ENCODE measurements at places on chromosomes 12 and 14. TPM values are rescaled to one million over a fixed set of nuclear protein-coding genes. Genes with fewer than 3 reads are reported as not detected.

DNA sequence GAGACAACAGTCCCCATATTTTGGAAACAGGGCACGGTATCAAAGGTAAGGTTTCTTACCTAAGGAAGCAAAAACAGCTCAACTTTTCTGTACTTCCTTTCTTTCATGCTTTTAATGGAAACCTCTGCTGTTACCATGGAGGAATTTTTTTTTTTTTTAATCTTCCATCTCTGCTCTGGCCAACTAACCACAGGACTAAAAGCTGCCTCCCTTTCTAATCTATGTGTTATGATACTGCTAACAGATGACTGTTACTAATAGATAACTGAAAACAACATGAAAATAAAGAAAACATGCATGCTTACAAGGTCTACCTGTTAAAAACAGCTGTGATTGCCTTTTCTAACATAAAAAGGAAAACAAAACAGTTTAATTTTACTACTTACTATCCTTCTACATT lies 168.4 kb downstream of the SOX5 start:
- DNase-seq: no peak

- no peak for DNase-seq
Measured at GRCh38 chr14:50928002-50928635, 16.2 kb downstream of the PYGL start.

PTPRO gene
- 0.22 TPM for total RNA-seq

DNA sequence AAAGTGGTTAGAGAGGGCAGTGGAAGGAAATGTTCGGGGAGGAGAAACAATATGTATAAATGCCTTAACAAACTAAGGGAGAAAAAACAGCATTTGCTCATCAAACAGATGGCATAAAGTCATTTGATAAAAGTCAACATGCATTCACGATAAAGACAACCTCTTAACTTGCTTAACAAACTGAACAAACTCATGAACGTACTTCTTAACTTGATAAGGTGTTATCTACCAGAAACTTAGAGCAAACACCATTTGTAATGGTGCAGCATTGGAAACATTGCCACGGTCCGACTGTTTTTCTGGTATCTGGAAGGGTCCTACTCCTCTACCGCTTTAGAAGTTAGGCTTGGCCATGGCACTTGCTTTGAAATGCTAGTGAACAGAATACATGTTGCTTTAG lies 4.2 kb upstream of the RPS6KL1 start:
- no peak for DNase-seq

POTEM gene
- total RNA-seq: not detected

DNA sequence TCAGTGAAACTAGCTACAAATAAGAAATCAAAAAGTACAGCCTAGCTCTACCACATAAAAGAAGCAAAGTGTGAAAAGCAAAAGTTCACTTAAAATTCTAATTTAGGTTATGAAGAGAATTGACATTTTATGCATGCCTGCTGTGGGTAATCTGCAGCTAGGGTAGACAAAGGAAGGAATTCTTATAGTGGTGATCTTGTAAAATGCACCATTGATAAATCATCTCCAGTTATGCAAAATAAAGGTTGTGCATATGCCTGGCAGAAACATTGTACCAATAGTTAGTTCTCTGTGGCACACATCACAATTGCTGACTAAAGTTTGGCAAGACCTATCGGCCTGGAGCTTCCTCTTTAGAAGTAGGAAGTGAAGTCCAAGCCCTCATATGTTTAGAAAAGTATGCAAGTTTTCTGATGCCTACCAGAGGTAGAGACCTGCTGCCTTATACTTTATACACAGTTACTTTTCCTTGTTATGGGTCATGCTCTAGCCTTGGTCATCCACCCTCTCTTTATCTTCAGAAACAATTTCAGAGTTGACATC lies 78.3 kb downstream of the TSHR start:
- DNase-seq: no peak

GRCh38 chr14:36295642-36296627 lies 24.5 kb downstream of the MBIP start:
- DNase-seq: no peak

AP4S1 gene
- total RNA-seq: 8.5 TPM

DNA sequence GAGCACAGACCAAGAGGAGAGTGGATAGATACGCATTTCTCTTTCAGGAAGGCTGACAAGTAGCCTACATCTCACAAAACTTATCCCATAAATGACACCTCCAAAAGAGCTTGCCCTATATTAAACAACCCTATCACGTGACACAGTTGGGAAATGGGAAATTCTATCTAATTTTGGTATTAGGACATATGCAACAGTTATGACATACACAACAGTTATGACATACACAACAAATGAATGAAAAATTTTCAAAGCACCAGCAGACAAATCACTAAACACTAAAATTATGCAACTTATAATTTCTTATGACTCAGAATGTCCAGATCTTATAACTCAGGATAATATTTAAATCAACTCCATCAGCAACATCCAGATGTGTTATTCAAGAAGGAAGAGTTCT lies 54.1 kb downstream of the DUSP16 start:
- DNase-seq: no peak

GRCh38 chr12:8887285-8887715 lies 27.0 kb upstream of the PHC1 start:
- DNase-seq: no peak

DNA sequence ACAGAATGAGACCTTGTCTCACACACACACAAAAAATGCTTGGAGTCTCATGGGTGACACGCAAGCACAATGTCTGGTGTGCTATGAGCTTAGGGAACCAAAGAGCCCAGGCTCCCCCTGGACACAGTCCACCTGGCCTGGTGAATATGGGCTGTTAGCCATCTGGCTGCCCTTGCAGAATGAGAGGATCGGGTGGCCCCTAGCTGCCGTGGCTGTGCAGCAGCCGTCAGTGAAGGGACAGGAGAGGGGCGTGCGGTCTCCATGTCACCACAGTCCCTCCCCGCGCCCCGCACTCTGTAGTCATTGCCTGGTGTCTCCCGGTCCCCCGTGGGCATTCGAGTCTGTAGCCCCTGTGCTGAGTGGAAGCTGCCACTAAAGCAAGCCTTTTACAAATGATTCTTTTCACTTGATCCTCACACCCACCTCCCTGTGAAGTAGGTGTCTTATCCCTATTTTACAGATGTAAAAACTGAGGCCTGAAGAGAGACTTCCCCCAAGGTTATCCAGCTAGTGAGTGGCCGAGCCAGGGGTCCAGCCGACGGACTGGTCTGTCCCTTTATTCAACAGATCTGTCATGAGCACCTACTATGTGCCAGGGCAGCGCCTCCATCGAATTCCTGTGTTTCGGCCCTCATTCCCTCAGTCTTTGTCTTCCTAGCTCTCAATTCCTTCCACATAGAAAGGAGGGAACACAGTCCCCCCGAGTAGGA lies 18.8 kb downstream of the MVK start:
- DNase-seq: no peak

FAM181A gene
- not detected for total RNA-seq

DNA sequence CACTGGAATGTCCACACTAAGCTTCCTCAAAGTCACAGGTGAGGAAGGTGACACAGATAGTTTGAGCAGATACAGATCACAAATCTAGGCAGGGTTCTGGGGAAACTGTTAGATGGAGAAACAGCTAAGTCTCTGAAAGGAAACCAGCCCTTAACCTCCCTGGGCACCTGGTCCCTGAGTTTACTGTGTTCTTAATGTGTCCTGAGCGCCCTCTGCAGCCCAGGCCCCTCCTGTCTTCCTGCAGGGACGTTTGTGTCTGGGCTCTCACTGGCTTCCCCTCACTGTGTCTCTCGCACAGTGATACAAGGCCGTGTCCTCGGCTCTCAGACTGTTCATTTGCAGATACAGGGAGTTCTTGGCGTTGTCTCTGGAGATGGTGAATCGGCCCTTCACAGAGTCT lies 684.3 kb downstream of the TMEM121 start:
- no peak for DNase-seq

- no peak for DNase-seq
Measured at GRCh38 chr14:21090940-21091663, 7.4 kb downstream of the ZNF219 start.

GRCh38 chr14:53838374-53838773 lies 118.3 kb downstream of the BMP4 start:
- no peak for DNase-seq

- no peak for DNase-seq
Measured at GRCh38 chr14:104702106-104702505, 12.7 kb downstream of the INF2 start.

GRCh38 chr12:6533653-6533922 lies 729 bp upstream of the GAPDH start:
- no peak for DNase-seq

DNA sequence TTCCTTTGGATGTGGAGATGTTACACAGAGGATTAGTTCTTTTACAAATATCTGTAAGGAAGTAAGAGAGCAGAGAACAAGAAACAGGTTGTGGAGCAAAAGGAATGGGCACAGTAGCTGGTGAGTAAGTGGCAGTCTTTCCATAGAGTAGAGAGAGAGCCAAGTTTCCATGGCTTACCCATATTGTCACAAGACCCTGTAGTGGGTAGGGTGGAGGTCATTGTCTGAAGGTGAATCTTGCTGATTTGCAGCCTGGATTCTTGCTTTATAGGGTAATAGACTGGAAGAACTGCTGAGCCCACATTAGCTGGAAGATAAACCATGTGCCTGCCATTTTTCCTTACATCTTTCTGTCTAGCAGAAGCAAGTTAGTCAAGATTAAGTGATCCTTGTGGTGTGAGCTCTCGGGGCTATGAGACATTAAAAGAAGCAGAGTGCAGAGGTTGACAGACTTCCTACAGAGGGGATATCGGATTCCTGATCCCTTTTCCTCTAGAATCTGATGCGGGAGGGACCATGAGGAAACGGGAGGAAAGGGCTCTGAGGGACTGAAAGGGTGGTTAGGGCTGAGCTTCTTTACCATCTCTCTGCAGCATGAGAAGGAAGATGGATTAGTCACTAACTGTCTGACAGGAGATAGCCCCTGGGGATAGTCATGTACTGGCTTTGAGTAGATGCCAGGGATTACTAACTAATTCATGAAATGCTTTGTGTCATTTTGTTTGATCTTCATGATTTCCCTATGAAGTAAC lies 44.0 kb upstream of the LRTM2 start:
- DNase-seq: no peak

DNA sequence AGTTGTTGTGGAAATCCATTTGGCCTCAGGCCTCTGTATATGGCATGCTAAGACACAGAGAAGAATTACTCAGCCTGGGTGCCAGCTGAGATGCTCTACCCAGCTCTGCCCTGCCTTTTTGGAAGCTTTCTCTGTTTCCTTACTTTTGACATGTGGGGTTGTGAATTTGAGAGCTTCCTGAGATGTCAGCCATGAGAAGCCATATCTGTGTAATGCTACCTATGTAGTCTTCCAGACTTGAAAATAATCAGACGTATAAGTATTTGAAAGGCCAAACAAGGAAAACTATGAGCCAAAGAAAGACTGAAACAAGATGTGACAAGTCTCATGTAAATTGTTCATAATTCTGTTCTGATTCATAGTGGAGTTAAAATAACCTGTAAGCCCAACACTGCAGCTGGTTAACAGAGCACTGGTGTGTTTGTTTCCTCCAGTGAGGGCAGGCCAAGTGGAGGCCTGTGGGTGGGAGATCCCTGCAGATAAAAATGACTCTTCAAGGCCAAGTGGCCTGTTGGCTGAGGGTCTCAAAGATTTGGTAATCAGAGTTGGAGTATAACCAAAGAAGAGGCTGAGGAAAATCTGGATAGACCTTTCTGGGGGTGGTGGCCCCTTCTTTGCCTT lies 94.0 kb downstream of the TMX1 start:
- DNase-seq: no peak

DNA sequence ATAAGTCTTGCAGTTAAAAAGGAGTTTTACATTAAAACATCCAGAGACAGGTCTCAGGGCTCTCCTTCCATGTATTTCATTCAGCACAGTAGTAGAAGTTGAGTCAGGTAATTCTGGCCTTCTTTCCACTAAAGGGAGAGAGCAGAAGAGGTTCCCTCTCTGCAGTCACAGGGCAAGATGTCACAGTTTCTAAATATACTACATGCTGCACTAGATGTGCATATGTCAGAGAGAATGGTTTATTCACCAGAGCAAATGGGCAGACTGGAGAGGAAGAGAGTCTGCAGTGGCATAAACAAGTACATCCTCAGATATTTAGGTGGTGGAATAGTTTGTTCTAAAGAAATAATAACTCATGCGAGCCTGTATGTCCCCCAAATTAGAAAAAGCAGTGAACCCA lies 132.0 kb downstream of the KICS2 start:
- DNase-seq: no peak

- no peak for DNase-seq
Measured at GRCh38 chr12:79358716-79359300, 332.0 kb downstream of the PAWR start.

GRCh38 chr12:123532019-123532418 lies 1.5 kb downstream of the RILPL1 start:
- DNase-seq: no peak

- DNase-seq: no peak
Measured at GRCh38 chr12:90987101-90987500, 17.7 kb downstream of the EPYC start.

CCDC38 gene
- not detected for total RNA-seq

DNA sequence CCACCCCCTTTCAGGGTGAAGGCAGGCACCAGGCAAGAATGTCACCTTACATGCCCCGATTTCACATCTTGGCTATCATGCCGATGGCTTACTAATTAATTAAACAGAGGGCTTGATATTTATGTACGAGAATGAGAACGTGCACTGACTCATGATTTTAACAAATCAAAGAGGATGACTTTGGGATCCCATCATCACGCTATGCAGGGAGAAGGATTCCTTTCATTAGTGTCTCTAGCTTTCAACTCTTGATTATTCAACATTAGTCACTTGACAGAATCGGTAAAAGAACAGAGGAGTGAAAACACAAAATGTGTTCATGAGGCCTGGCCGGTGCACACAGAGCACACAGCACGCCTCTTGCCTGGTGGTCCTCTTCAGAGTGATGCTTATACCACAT lies 80.6 kb downstream of the PRKAB1 start:
- no peak for DNase-seq

MYO1H gene
- not detected for total RNA-seq

GRCh38 chr14:90159146-90159545 lies 97.2 kb upstream of the PSMC1 start:
- DNase-seq: no peak

GRCh38 chr12:120342175-120343038 lies 14.8 kb upstream of the PLA2G1B start:
- no peak for DNase-seq

MMP14 gene
- 1.5 TPM for total RNA-seq

DNA sequence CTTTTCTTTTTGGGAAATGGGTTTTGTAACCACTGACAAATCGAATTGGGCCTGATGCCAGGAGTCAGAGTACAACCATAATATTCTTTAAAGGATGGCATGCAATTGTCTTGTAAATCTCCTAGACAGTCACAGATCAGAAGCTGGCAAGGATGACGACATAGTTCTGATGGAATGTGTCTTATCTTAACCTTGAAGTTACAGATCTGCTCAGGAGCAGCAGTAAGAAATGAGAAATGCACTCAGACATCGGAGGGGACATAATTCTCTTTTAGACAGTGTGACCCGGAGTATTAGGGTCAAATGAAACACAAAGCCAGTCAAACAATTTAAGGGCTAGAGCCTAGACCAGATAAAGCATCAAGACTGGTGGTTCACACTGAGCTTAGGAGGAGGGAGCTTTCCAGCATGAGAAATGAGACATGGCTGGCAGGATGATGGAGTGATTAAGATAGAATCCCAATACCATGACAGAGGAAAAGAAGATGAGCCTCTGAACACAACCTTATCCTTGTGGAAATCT lies 17.5 kb downstream of the CBX5 start:
- no peak for DNase-seq

All from activated T-helper 1 cell treated with anti-CD3 and anti-CD28 coated beads, Interleukin-12 subunit alpha, Interleukin-12 subunit beta, Interleukin-2, Interleukin-4 antibody, amounts not matched to agents 30 ng/mL and 10 ng/mL and 1 ng/mL, durations not matched to agents 14 hours and 24 hours and 36 hours (primary cell).